ENCODE measurements at places on chromosomes 1 and 21.

GRCh38 chr1:108149796-108150467, 50.2 kb downstream of the SLC25A24 start:
- no peak for DNase-seq

- DNase-seq = no peak
Observed at GRCh38 chr1:70426154-70427131, 15.4 kb downstream of the CTH start.

DNA sequence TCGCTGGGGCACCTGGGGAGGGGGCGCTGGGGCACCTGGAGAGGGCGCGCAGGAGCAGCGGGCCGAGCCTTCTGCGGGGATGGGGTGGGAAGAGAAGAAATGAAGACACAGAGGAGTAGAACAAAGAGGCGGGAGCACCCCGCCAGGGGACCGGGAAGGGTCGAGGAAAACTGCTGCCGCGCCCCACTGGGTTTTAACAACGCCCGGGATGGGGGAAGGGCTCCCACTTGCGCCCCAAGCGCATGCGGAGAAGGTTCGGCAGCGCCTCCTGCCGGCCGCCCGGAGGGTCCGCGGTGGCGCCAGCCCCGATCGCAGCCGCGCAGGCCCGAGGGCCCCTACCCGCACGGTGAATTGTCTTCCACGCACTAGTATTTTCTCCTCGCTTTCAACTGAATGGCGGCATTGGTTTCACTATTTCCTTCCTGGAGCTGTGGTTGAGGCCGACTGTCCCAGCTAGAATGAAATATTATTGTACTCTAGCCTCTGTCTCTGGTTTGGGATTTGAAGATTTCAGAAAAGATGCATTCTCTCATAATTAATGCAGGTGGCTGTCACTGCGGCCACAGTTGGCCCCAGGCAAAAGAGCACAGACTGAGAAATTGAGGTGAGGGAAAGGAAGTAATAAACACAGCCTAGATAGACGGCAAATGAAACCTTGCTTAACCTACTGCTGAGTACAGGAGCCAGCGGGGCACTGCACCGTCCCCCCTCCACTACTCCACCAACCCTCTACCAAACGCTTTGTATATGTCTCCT, 57.3 kb downstream of the MAB21L3 start:
- DNase-seq = peak; percentile 76

GRCh38 chr1:229370601-229371021, 27.8 kb upstream of the CCSAP start:
- DNase-seq = peak; percentile 64

DNA sequence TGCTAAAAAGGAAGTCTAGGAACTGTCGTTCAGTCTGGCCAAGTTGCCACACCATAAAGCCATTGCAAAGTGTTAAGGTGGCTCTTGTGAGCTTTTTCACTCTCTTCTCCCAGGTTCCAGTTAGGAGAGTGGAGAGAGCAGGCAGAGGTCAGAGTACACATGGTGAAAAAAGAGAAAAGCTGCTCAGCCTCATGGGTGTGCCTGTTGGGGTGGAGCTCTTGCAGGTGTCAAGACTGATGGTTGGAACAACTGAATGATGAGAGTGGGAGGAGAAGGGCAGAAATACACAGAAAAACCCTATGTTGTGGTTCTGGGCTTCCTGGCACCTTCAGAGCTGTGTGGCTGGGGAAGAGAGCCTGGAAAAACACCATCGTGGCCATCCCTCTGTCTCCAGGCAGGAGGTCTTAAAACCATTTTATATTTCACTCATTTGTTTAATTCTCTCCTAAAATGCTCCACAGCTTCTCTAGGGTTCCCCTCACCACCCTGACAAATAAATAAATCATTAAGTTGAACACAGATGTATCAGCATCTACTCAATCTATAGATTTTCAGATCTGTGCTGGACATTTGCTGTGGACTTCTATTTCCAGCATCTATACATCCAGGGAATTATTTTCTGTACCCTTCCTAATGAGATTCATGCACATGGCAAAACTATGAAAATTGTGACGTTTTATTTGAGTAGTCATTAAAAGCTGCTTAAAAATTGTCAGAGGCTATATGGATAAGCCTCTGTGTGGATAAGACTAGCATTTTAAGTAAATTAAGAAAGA, 17.5 kb downstream of the UBASH3A start:
- no peak for DNase-seq

- DNase-seq = no peak
Observed at GRCh38 chr1:199044191-199044590, 405.4 kb downstream of the PTPRC start.
